Stimulated activated naive B cell treated with anti-CD40 and anti-IgM and Interleukin-4, amounts not matched to agents 10 μg/mL and 1 μg/mL and 100 μg/mL, for 72 hours (primary cell): ENCODE measurements at places on chromosomes 2 and 18.

DNA sequence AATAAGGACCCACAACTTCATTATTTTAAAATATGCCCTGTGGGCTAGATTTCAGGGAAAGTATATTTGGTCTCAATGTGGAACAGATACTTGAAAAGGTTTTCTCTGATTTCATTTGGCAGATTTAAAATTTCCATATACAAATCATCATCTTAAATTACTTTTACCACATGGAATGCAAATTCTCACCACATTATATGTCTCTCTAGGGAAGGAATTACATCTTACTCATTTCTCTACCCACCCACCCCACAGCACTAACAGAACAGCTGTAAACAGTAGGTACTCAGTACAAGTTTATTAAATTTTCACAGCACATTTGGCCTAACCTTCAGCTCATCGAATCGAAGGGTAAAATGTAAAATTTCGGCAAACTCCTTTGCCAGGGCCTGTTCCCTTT lies 104.0 kb downstream of the CYRIA start:
- no peak for DNase-seq

- peak; percentile 41 for DNase-seq
Measured at GRCh38 chr18:72895548-72895947, 27.8 kb upstream of the NETO1 start.

DNA sequence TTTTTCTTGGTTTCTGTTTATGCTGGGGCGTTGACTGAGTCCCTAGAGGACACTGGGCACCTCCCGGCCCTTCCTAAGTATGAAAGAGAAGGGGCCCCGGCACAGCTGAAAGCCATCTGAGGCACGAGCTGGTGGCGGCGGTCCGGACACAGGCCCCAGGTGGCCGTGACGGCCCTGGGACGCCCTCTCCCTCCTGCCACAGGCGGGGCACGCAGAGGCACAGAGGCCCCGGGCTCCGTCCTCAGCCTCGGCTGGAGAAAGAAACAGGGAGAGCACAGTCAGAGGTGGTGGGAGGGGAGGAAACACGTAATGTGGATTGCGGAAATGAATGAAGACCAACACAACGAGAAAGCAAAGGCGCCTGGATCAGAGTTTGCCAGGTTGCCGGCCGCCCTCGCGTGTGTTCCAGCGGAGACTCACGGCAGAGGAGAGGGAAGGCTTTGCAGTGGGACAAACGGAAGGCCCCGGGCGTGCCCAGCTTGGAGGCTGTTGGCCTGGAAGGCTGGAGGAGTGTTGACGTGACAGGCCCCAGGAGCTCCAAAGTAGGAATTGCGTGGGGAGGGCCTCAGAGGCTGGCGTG lies 119.1 kb downstream of the PTGR3 start:
- DNase-seq, result no peak

DNA sequence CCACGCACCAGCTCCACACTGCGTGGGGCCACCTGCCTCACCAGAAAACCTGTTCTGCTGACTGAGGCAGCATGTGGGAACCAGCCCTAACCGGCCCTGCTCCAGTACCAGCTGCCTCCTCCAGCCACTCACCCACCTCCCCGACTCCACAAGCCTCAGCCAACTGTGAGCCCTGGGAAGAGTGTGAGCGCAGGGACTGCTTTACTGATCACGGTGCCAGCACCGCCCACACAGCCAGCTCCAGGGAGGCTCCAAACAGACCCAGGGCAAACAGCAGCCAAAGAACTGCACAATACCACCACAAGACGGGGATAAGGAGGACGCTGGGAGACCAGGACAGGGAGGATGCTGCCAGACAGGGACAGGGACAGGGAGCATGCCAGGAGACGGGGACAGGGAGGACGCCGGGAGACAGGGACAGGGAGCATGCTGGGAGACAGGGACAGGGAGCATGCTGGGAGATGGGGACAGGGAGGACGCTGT lies 28.4 kb downstream of the EIPR1 start:
- no peak for DNase-seq

- no peak for DNase-seq
Measured at GRCh38 chr2:12585784-12586183, 131.0 kb upstream of the TRIB2 start.

DNA sequence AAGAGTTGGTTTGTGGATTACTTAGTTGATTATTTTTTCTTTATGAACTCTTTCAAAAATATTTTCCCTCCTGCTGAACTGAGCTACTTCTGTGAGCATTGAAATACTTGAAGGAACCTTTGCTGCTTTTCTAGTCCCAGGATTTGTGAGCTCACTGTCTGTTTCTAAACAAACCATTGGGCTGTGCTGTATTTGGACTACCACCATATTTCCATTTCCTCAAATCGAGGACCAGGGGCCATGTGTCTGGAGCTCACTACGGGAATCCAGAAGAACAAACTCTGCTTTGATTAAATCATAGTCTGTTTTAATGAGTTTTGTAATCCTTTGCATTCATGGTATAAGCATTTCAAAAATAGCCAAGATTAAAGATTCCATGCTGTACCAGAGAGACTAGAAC lies 1.3 kb downstream of the MRPL33 start:
- DNase-seq, result no peak
